ENCODE measurements at places on chromosomes 1 and 21. TPM values are rescaled to one million over a fixed set of nuclear protein-coding genes. Genes with fewer than 3 reads are reported as not detected.

The CHTOP gene
- 78.0 TPM for total RNA-seq

DNA sequence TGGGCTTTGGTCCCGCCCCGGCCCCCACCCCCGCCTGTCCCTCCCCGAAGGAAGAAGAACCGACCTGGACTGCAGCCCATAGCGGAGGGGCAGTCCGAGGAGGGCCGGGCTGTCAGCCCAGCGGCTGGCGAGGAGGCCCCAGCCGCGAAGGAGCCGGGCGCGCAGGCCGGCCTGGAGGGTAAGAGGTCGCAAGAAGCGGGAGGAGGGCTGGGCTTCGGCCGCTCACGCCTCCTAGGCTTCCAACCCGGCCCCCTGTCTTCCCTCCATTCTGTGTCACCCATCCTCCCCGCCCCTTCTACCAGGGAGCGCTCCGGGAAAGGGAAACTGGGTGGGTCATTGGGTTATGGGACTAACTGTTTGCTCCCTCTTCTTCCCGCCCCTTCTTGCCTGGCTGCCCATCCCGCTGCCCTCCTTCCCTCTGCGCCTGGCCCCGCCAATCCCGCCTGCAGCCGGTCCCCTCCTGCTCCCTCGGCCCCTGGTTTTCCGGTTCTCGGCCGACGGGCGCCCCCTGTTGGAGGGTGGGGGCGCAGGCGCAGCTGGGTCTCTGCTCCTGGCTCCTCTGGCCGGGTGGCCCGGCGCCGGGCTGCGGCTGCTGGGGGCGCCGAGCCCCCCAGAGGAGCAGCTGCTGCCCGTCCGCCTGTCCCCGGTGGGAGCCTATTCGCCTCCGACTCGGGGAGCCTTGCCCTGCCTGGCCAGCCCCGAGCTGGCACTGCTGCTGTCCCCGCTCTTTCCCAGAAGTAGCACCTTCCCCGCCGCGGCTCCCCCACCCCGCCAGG is 2.4 kb downstream of the RUSC1 start:
- H3K36me3 ChIP-seq = peaks cover 8% of the 10 kb centered on the region
- H3K4me3 ChIP-seq = peak overlapping the region; percentile 61
- H3K4me1 ChIP-seq = peaks cover 8% of the 10 kb centered on the region
- DNase-seq = peak; percentile 93

DNA sequence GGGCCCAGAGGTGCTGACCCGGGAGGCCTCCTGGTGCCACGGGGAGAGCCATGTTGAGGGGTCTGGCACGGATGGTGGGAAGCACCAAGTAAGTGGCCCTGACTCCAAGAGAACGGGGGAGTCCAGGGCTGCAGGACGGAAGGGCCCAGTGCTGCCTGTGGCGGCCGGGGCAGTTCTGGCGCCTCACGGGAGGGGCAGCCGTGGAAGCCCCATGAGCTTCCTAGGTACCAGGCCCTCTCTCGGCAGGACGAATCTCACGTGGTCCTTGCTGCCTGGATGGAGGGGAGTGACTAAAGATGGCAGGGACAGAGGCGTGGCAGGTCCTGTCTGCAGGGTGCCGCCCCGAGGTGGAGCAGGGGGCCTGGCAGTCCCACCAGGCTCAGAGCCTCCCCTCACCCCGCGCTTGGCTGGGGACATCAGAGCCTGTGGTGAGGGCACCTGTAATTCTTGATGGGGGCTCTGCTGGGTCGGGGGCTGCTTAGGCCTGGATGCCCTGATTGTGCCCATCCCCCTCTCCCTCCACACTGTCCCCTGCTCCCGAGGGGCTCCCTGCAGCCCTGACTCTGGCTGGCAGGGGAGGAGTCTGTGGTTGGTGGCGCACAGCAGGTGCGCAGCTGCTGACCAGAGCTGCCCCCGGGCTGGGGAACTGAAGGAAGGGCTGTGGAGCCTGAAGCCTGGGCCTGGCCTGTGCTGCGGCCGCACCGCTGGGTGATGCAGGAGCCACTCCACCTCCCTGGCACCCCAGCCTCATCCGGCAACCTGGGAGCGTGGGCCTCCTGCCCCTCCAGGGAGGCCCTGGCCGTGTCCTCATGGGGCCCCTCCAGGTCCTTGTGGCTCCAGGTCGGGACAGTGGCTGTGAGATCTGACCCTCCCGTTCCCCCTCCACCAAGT is 31.4 kb downstream of the POFUT2 start:
- H3K4me1 ChIP-seq = peaks cover 24% of the 10 kb centered on the region
- H3K4me3 ChIP-seq = no peak overlapping the region
- H3K27me3 ChIP-seq = no peaks in the 10 kb centered on the region
- peak overlapping the region; percentile 94 for H3K27ac ChIP-seq
- no peaks in the 10 kb centered on the region for H3K36me3 ChIP-seq

DNA sequence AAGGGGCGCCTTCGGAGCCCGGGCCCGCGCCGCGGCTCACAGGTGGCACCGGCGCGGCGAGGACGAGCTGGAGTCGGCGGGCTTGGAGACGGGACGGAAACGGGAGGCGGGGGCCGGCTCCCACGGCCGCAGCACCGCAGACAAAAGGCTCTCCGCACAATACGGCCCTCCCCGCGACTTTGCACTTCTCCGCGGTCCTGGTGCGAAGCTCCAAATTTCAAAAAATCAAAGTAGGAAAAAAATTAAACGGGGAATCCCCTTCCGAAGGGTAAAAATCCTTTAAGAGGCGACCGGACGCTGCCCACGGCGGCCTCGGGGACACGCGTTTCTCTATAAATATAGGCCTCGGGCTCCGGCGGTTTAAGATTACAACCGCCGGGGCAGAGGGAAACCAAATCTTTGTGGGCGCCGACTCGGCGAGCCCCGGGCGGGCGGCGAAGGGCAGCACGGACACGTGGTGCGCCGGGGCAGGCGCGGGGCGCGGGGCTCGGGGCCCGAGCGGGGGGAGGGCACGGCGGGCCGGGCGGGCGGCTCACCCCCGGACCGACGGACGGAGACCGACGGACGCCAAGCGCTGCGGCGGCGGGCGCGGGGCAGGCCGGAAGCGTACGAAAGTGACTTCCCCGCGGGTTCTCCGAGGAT is 453 bp downstream of the PABPC4 start:
- H3K4me1 ChIP-seq = peaks cover 21% of the 10 kb centered on the region
- H3K36me3 ChIP-seq = peaks cover 9% of the 10 kb centered on the region
- H3K27me3 ChIP-seq = peaks cover 21% of the 10 kb centered on the region
- H3K4me3 ChIP-seq = peak overlapping the region; percentile 85
- no peak overlapping the region for H3K27ac ChIP-seq

- peak; percentile 81 for DNase-seq
- no peaks in the 10 kb centered on the region for H3K36me3 ChIP-seq
- no peaks in the 10 kb centered on the region for H3K27me3 ChIP-seq
- H3K27ac ChIP-seq = peak overlapping the region; percentile 87
These were observed 128.0 kb downstream of the TNNI3K start for GRCh38 chr1:74363220-74363619.

DNA sequence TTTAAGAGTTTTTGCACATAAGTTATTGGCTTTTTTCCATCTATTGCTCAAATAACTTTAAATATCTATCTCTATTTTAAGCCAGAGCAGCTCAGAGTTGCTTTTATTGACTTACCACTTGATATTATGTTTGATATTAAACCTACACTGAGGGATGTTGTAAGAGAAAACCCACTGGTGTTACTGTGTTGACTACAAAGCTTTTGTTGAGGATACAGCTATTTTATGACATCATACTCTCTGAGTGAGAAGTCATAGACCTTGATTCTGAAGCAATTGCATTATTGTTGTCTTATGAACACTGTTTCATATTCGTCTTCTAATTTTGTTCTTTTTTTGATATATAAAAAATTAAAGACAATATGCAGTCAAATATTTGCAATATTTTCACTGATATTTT is 560.4 kb downstream of the PTBP2 start:
- H3K27ac ChIP-seq = no peak overlapping the region
- H3K36me3 ChIP-seq = no peaks in the 10 kb centered on the region
- no peak for DNase-seq
- no peaks in the 10 kb centered on the region for H3K27me3 ChIP-seq

- H3K4me1 ChIP-seq = no peaks in the 10 kb centered on the region
- no peak overlapping the region for H3K4me3 ChIP-seq
- DNase-seq = peak; percentile 64
- no peak overlapping the region for H3K27ac ChIP-seq
These were observed 22.7 kb downstream of the UTP25 start for GRCh38 chr1:209850342-209850979.
